ENCODE measurements at places on chromosomes 12 and 14.

DNA sequence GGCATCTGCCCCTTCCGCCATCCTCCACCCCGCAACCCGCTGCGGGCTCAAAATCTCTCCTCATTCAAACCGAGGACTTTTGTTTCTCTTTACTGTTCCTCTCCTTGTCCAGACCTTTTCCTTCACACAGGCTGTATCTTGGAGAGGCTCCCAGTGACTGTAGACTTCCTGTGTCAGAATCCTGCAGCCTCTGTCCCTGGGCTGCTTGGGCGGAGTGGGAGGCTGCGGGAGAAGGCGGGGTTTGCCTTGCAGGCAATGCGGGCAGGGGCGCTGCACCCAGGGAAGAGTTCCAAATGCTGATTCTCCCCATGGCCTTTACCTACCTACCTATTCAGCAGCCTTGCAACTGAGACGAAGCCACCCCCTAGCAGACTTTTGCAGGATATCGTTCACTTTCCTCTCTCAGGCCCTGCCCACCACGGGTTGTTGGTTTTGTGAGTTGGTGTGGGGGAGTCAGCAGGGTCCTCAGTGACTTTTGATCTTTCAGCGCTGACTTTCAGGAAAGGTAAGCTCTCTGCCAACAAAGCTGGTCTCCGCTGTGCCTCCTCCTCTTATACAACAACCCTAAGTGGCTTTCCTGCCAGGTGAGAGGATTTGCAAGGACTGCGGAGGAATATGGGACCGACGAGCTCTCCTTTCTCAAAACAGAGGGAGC lies 79.0 kb upstream of the KCNA1 start:
- no peak for DNase-seq

DNA sequence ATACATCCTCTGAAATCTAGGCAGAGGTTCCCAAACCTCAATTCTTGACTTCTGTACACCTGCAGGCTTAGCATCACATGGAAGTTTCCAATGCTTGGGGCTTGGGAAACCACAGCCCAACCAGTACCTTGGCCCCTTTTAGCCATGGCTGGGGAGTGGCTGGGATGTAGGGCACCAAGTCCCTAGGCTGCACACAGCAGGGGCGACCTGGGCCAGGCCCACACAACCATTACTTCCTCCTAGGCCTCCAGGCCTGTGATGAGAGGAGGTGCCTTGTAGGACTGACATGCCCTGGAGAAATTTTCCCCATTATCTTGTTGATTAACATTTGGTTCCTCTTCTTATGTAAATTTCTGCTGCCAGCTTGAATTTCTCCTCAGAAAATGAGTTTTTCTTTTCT lies 1387.4 kb downstream of the FSCB start:
- no peak for DNase-seq

- no peak for DNase-seq
Observed at GRCh38 chr12:89154743-89155499, 197.4 kb downstream of the DUSP6 start.

- no peak for DNase-seq
Observed at GRCh38 chr12:29145372-29146170, 3.5 kb upstream of the FAR2 start.

GRCh38 chr12:124531281-124531745 lies 36.1 kb downstream of the NCOR2 start:
- no peak for DNase-seq

- no peak for DNase-seq
Observed at GRCh38 chr14:95664066-95664465, 22.2 kb upstream of the TCL1B start.

- no peak for DNase-seq
Observed at GRCh38 chr12:56840922-56841321, 77.8 kb downstream of the HSD17B6 start.

DNA sequence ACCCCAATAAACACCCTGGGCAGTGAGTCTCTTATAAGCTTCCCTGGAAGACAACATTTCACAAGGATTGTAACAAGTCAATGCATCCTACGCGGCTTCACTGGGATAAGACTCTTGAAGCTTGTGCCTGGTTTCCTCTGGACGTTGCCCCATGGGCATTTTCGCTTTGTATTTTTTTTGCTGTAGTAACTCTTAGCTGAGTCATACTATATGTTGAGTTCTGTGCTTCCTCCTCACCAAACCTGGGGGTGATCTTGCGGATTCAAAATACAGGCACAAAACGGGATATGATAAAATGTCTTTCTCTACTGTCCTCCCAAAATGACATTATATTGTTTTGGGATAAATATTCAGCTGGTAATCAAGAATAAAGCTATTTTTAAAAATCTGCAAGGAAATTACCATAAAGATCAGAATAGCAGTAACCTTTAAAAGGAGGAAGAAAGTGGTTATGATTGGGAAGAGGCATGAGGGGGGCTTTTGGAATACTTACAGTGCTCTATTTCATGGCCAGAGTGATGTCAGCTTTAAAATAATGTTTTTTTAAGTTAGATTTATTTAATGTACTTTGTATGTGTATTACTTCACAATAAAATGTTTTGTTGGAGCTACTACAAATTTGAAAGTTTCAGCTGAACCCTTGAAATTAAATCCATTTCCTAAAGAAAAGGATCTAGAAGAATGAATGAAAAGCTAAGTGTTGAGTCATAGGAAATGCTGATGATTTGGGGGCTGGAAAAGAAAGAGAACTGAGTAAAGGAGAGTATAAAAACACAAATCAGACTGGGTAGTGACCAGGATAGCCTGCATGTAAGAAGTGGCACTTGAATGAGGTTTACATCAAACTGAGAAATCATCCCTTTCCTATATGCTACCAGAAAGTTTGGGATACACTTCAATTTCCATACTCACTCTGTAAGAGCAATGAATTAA lies 14.7 kb downstream of the BTBD7 start:
- no peak for DNase-seq

GRCh38 chr14:70785556-70785955 lies 23.8 kb downstream of the MAP3K9 start:
- no peak for DNase-seq

DNA sequence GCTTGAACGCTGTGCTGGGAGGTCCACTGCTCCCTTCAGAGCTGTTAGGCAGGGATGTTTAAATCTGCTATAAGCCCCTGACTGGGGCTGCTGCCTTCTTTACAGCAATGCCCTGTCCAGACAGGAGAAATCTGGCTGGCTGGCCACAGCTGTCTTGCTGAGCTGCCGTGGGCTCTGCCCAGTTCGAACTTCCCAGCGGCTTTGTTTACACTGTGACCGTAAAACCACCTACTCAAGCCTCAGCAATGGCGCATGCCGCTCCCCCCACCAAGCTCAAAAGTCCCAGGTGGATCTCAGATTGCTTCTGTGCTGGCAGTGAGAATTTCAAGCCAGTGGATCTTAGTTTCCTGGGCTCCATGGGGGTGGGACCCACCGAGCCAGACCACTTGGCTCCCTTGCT lies 35.8 kb downstream of the CKAP4 start:
- no peak for DNase-seq

DNA sequence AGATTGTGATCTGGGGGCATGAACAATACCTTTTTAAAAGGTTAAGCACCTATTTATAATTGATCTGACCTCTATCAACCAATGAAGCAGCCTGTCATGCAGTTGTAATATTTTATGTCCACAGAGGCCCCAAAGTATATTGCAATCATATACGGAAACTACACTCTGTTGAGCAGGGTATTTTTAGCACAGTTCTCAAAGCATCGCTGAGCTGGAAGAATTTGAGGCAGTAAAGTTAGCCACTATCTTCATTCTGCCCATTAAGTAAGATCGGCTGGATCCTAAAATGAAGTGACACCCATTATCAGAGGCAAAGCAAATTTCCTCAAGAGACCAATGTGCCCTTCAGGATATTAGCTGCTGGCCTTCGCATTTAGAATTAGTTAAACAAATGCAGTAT lies 47.7 kb upstream of the GRIP1 start:
- DNase-seq = no peak

GRCh38 chr12:104299842-104300481 lies 3.6 kb upstream of the EID3 start:
- DNase-seq = no peak

DNA sequence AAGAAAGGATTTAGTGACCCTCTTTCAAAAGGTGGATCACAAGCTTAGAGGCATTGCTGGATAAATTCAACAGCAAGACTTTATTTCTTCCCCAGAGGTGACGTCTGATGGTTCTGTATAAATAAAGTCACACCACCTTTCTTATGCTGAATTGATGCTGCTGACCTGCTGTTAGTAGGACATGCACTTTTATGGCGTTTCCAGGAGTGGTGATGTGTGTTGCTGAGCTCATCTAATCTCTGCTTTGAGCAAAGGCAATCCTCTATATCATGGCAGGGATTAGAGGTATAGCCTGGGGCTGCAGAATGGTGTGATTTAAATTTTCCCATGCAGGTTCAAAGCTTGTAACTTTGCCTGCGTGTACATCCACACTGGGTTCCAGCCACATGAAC lies 94.9 kb downstream of the ETV6 start:
- no peak for DNase-seq

GRCh38 chr12:45138609-45139008 lies 77.3 kb upstream of the ANO6 start:
- no peak for DNase-seq

GRCh38 chr12:7989827-7990491 lies 42.6 kb upstream of the FOXJ2 start:
- DNase-seq = no peak

DNA sequence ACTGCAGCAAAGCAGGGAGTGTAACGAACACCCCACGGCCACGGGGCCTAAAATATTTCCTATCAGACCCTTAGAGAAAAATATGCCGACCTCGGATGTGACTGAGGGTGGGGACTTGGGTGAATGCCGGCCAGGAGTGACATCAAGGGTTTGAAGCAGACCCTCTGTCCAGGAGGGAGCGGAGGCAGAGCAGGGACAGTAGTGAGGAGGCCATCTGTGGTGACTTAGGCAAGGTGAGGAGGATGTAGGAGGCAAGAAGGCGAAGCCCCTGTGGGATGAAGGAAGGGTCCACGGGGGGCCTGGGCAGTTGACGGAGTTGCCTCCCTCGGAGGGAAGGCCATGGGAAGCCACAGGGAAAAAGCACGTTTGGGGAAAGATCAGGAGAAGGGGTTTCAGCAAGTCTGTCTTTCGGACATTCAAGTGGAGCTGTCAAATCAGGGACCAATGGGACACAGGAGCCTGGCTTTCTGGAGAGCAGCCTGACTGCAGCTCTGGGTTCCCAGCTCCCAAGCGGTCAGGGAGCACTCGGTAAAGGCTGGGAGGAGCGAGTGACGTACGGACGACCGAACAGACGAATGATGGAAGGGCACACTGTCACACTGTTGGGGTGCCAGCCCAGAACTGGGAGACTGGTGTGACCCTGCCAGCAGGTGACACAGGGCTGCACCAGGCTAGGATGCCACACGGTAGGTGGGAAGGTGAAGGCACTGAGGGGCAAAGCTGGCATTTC lies 74.3 kb downstream of the MOK start:
- no peak for DNase-seq

DNA sequence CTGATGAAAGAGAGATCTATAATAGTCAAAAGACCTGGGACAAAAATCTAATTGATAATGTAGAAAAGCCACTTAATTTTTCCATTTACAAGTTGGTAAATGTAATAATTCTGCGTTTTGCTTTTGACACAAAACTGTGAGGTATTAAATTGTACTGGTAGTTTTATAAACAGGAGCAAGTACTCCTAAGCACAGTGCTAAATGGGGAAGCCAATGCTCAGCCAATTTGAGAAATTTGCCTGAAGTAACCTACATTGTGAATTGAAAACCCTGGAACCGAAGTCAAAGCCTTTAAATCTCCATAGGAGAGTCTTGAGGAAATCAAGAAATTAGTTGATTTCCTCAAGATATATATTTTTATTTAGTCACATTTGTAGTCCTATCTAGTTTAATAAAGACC lies 152.8 kb downstream of the SLCO1B3 start:
- no peak for DNase-seq

- no peak for DNase-seq
Observed at GRCh38 chr14:20624495-20625070, 16.9 kb downstream of the OR6S1 start.

- no peak for DNase-seq
Observed at GRCh38 chr12:106584104-106585064, 1.6 kb downstream of the RFX4 start.

DNA sequence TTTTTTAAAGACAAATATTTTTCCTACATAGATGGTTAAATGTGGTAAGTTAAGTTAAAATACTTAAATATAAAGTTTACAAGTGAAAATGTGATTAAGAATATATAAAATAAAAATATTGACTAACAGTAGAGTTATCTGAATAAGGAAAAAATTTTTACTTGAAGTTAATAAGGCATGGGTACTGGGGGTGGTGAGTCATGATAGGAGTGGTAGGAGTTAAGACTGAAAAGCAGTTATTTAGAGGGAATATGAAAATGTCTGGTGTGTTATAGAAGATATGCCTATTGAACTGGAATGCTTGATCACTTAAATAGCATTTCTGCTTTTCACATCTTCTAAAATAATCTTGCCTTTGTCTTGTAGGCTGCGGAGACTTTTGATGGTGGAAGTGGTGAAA lies 68.7 kb downstream of the CCDC91 start:
- DNase-seq = no peak

DNA sequence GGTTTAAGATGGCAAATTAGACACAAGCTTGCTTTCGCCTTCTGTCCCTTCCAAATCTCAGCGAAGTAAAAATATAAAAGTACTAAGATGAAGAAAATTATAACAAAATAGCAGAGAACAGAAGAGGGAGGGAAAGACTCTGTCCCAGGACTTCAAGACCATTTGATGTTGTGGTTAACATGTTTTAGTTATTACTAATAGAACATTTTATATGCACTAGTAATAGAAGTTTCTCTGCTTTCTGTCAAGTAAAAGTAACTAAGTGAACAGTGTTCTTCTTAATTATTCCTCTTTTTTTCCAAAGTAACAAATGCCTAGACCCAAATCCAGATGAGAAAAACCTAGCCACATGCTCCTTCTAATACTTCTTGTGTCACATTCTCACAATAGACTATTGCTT lies 85.1 kb upstream of the DAAM1 start:
- DNase-seq = no peak

DNA sequence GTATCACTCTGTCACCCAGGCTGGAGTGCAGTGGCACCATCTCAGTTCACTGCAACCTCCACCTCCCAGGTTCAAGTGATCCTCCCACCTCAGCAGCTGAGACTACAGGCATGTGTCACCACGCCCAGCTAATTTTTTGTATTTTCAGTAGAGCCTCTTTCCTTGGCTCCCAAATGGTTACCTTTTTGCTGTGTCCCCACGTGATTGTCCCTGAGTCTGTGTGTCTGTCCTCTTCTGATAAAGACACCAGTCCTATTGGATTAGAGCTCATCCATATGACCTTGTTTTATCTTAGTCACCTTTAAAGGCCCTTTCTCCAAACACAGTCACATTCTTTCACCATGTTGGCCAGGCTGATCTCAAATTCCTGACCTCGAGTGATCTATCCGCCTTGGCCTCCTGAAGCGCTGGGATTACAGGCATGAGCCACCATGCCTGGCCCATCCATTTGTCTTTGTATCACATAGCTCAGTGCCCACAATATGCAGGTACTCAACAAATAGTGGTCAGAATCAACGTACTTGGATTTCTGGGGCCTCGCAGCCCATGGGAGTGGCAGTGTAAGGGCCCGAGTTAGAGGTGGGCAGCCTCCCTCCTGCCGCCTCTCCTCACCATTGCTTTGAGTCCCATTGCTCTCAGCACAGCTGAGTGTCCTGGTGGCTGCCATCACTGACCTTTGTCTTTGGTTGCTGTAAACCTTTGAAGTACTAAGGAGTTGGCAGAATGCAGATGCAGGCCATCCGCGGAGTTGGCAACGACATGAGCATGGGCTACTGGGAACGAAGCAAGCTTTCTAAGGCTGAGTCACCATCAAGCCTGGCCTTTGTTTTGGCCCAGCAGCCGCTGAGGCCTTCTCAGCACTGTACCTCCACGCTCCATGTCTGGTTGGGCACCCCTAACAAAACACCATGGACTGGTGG lies 9.3 kb downstream of the TPCN1 start:
- no peak for DNase-seq
